Amniotic epithelial cell (primary cell): ENCODE measurements at places on chromosomes 7 and 10.

GRCh38 chr10:87589645-87590051 lies 70.0 kb upstream of the PAPSS2 start:
- DNase-seq = no peak

DNA sequence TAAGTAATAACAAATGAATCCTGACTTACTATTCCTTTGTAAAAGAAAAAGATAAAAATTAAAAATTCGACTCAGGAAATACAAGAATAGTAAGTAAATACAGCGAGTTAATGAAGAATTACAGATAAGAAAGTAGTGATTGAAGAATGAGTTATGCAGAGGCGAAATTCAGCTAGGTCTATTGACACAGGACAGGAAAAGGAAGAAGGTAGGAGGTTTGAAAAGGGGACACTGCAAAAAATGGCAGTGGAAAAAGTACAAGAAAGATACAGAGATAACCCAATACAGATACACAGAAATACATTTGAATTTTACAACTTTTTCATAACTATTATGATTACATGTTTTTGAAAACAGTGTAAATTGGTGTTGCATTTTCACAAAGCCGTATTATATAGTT lies 28.0 kb downstream of the JAZF1 start:
- DNase-seq = no peak

GRCh38 chr10:20040012-20040411 lies 223.8 kb downstream of the PLXDC2 start:
- DNase-seq = peak; percentile 90

GRCh38 chr10:17394854-17395253 lies 59.5 kb downstream of the ST8SIA6 start:
- no peak for DNase-seq

DNA sequence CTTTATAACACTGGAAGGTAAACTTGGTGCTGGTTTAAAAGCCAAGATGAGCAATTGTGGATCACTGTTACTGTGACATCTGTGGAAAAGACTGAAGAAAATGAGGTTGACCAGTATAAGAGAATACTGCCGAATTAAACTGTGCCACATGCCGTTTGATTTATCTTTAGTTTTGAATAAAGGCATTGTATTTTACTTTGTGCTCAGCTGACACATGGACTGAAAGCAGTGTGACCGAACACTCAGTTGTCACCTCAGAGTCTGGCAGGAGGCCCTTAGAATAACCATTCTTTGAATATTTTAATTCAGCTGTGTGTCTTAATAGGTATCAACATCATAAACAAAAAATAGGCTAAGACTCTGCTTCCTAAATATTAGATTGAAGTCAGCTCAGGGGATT lies 133.7 kb upstream of the GJD4 start:
- DNase-seq = no peak
